Kidney (tissue), 22 donors: ENCODE measurements at places on chromosomes 7 and 10. TPM values are rescaled to one million over a fixed set of nuclear protein-coding genes. Genes with fewer than 3 reads are reported as not detected.

- H3K4me3 ChIP-seq, result no peak overlapping the region
- H3K27me3 ChIP-seq, result no peaks in the 10 kb centered on the region
- H3K36me3 ChIP-seq, result no peaks in the 10 kb centered on the region
- H3K4me1 ChIP-seq, result peaks cover 2% of the 10 kb centered on the region
- H3K27ac ChIP-seq, result no peak overlapping the region
Measured at GRCh38 chr10:127563718-127564553, 14.8 kb downstream of the NPS start.

- no peaks in the 10 kb centered on the region for H3K4me1 ChIP-seq
- no peak overlapping the region for H3K4me3 ChIP-seq
- no peak overlapping the region for H3K27ac ChIP-seq
- no peaks in the 10 kb centered on the region for H3K27me3 ChIP-seq
- no peaks in the 10 kb centered on the region for H3K36me3 ChIP-seq
Measured at GRCh38 chr7:12970626-12971025, 283.2 kb downstream of the ARL4A start.

DNA sequence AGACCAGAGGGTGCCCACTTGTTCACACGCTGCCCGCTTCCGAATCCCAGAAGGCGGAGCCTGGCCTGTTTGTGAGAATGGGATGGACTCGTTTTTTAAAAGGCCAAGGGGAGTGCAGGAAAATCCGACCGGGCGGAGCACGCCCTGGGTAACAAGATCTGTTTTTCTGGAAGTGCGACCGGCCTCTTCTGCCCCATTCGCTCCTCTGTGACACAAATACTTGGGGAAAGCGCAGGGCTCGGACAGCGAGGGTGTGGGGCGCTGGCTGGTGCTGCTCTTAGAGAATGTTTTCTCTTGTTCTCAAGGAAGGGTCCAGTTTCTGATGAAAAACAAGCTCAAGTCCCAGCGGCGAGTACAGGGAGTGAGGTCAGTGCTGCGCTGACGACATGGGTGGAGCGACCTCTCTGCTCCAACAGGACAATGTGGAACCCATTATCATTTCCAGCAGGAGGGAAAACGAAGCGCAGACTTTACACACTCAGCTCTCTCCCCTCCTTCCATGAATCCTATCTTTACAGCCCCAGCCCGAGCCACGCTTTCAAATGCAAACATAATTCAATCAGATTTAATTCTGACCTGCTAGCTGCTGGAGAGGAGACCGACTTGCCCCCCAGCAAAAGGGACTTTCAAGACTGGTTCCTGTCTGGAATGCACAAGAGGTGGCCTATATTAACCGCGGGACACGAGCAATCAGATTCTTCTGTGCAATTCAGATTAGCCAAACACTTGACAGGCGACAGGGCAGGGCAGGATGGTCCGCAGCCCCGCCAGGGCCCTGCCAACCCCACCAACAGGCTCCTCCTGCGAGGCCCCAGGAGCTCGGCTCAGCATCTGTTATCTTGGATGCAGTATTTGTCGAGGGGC is 1.1 kb downstream of the RADIL start:
- H3K27ac ChIP-seq, result peak overlapping the region; percentile 72
- no peaks in the 10 kb centered on the region for H3K27me3 ChIP-seq
- no peaks in the 10 kb centered on the region for H3K36me3 ChIP-seq
- no peaks in the 10 kb centered on the region for H3K4me1 ChIP-seq
- peak; percentile 71 for DNase-seq

Gene HACD1
- total RNA-seq, result 11.6 TPM

DNA sequence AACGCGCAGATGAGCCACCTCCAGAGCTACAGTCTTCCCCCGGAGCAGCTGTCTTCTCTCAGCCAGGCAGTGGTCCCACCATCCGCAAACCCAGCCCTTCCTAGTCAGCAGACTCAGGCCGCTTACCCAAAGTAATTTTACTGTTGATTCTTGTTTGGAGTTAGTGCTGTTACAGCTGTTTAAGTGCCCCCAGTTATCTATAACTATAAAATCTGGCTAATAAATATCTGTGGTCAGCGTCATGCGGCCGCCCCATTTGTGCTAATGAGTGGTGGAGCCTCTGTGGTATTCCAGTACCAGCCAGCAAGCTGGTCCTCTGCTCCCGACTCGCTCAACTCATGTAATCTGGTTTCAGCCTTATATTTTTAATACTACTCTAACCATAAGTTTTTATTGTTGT is 43.2 kb upstream of the TMEM236 start:
- H3K4me3 ChIP-seq, result no peak overlapping the region
- no peak overlapping the region for H3K27ac ChIP-seq
- no peaks in the 10 kb centered on the region for H3K36me3 ChIP-seq
